ENCODE measurements at places on chromosomes 4 and X.

DNA sequence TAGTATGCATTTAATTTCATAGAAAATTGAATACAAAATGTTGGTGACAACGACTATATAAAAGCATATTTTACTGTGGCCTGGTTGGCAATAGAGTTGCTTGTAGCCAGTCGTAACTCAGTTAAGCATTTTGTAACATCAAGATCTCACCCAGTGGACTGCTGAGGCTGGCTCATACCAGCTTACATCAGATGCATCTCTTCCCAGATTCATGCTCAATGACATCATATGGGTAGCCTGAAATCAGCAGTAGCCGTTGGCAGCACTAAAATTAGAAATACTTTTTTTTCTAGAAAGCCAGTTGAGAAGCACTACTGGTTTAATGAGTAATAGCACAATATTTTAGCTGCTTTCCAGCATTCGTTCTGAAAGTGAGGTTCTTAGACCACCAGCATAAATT lies 341.2 kb downstream of the TECRL start:
- DNase-seq: no peak

DNA sequence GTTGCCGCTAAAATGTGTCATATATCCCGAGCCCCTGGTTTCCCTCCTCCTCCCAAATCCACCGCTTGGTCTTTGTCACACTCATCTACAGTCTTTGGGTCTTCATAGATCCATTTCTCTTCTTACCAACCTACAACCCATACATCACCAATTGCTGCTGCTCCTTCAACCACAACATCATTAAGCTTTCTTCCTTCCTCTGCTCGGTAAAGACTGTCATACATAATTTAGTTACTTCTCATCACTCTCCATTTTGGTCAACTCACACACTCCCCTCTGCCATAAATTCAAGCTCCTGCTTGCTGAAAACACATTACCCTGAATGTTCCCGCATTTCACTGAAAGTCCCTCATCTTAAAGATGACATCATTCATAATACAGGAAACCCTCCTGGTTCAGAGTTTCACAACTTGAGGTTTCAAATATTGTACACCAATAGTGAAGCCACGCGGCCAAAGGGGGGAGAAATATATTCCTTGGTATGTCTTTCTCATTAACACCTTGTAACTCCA lies 1.7 kb upstream of the DCTD start:
- no peak for DNase-seq

DNA sequence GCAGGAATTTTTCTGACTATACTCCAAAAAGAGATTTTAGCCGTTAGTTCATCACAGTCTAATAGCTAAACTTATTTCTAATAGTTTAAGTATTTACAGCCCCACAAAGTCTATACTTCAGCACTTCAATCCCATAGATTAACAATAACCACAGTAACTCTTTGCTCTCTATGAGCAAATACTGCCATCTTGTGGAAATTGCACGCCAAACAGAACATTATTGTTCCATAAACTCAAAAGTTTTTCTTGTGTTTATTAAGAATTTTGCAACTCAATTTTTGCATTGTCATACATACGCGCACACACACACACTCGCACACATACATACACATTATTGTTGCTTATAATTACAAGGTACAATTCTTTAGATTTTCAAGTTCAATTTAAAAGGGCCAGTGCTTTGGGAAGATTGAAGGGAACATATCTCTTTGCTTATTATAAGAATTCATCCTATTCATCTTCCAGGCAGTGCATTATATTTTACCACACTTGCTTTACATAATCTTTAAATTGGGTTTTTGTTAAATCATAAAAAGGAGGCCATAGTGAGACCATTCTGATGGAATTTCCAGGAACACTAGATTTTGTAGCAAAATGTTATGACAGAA lies 63.8 kb upstream of the ATOH1 start:
- no peak for DNase-seq

GRCh38 chr4:57147335-57148060 lies 37.3 kb upstream of the IGFBP7 start:
- DNase-seq: no peak

GRCh38 chrX:134158821-134159512 lies 78.0 kb upstream of the CCDC160 start:
- DNase-seq: no peak

- no peak for DNase-seq
These were observed 137.1 kb downstream of the ZNF518B start for GRCh38 chr4:10320130-10320529.

GRCh38 chr4:83170952-83171399 lies 56.4 kb upstream of the PLAC8 start:
- DNase-seq: no peak

DNA sequence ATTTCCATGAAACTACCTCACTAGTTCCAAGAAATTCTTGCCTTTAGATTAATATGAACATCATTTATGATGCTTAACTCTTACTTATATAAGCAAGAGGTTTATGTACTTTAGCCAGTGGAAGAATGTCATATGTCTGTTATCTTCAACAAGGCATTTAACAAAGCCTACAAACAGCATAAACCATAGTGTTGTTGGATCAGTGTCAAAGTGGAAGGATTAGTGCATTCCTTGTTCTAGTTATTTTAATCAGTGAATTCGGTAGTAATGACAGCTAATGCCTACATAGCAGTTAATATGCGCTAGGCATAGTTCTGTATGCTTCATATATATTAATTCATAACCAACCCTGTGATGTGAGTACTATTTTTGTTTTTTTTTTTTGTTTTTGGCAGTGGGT lies 3.1 kb downstream of the PI4K2B start:
- DNase-seq: no peak

DNA sequence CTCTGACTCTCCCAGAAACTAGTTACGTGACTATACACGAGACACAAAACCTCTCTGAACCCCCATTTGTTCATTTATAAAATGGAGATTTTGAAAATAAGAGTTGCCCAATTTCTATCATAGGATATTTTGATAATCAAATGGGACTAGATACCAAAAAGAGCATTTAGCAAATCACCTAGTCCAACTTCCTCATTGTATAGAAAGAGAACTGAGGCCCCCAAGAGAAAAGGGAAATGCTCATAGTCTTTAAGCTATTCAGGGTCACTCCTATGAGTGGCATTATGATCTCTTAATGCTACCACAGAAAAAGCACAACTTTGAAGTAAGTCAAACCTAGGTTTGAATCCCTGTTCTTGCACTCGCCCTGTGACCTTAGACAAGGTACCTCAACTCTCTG lies 62.7 kb downstream of the BMP15 start:
- DNase-seq: no peak

DNA sequence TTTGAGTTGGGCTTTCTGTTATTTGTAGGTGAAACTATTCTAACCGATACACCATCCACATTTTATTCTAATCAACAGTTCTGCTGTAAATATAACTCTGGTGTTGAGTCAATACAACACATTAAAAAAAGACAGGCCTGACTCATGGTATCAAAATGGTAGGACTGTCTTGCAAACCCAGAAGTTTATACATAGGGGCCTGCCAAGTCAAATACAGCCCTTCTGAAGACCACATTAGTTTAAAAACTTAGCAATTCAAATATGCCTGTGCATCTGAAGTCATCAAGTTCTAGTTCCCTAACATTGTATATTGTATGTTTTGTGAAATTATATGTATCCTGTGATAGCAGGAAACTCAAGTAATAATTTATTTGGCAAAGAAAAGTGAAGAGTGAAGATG lies 24.4 kb upstream of the PDE5A start:
- DNase-seq: no peak

- DNase-seq: no peak
These were observed 4.3 kb upstream of the AGA start for GRCh38 chr4:177446586-177446985.

DNA sequence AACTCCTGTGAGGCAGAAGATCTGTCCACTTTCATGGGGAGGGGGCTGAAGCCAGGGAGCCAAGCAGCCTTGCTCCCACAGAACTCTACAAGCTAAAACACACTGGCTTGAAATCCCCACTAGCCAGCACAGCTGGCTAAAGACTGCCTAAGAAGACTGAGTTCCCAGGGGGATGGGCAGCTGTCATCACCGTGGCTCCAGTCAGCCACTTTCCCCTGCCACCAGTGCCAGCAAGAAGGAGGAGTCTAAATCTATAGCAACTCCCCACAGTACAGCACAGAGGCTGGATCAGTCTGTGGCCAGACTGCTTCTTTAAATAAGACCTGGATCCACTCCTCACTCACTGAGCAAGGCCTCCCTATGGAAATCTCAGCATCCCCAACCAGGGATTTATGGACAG lies 308.6 kb downstream of the FAM47B start:
- DNase-seq: no peak

- DNase-seq: no peak
These were observed 27.4 kb downstream of the GAB1 start for GRCh38 chr4:143364063-143364462.

DNA sequence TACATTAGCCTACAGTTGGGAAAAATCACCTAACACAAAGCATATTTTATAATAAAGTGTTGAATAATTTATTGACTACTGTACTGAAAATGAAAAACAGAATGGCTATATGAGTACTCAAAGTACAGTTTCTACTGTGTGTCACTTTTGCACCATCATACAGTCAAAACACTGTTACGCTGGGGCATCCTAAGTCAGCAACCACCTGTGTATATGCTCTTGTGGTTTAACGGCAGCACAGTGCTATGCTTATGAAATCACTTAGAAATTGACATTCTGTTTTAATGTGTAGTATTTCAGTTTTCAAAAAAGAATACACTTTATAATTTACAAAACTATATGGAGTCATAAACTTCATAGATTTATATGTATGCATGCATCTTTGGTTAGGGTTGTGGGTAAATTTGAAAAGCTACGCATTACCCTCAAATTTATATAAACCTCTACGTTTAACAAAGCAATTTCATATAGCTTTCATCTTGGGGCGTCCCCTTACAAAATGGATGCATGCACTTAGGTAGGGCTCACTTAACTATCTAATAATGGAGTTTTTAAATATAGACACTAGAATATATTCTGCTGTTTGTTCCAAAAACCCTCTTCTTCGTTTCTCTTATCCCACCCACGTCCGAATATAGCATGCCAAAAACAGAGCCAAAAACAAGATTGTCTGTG lies 690 bp upstream of the NEIL3 start:
- DNase-seq: no peak

- DNase-seq: no peak
These were observed 163.0 kb upstream of the TBL1X start for GRCh38 chrX:9301836-9302235.

GRCh38 chrX:40976981-40977380 lies 108.3 kb upstream of the USP9X start:
- no peak for DNase-seq

GRCh38 chr4:119321921-119322687 lies at the start of gene FABP2:
FABP2 (minus strand) TSS chr4:119322138; CDS start chr4:119322102, 36 bp downstream.
- DNase-seq: no peak

DNA sequence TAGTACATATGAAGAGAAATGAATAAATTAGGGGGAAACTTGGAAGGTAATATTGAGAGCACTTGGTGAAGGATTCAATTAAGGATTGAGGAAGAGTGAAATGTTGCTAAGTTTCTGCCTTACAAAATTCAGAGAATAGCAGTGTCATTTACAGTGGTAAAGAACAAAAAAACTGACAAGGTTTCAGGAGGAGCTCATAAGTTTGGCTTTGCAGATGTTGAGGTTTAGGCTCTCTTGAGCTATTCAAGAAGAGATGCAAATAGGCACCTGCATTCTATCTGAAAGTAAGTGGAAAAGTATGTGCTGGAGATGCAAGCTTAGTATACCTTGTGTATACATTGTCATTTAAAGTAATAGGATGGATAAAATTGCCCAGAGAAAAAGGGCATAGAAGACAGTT lies 22.3 kb upstream of the EMCN start:
- DNase-seq: no peak

- no peak for DNase-seq
These were observed 312.0 kb upstream of the ZCCHC13 start for GRCh38 chrX:73992019-73992418.

- no peak for DNase-seq
These were observed 12.2 kb upstream of the NKRF start for GRCh38 chrX:119618439-119618838.

DNA sequence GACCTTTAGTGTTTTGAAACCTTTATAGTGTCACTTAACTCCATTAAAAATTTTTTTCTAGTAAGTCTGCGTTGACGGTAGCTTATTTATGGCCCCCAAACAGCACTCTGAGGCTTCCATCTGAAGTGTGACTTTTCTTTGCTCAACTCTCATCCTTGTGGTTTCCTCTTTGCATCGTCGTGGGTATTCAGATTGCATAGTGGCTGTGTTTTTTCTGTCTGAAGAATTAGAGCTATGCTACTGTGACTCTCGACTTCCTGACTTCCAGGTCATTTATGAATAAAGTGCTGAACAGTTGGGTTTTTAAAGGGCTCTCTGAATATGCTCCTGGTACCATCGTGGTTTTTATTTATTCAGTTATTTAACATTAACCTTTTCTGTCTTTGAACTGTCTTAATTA lies 44.9 kb downstream of the JADE1 start:
- no peak for DNase-seq

DNA sequence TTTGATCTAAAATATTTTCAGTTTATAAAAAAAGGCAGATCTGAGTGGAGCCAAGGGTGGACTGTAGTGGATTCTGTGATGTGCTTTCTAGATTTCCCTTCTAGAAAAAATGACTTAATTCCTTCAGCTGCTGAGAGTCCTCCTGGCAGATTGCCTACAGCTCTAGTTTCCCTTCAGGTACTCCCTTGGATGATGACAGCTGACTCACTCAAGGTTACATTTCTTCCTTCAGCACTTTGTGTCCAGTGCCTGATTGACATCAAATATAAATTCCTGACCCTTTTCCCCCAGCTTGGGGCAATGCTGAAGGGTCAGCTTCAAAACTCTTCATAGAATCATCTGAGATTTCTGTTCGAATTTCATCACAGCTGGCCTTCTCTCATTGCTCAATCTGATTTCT lies 161.7 kb downstream of the EMCN start:
- DNase-seq: no peak

GRCh38 chrX:37921758-37922157 lies 74.4 kb upstream of the DYNLT3 start:
- DNase-seq: no peak

DNA sequence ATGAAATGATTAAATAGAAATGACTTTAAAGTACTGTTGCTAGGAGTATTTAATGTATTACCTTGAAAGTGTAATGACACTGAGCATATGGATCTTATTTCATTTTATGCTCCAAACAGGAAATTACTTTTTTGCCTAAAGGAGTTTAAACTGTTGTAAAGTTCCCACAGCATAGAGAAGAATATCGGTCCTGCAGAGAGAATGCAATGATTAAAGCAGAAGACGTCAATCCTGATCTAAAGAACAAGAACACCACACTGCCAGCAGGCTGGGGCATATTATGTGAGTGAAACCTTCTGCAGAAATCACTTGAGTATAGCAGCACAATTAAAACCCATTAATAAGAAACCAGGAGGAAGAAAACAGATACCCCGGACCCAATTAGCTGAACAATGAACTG lies 72.8 kb upstream of the CAMK2D start:
- no peak for DNase-seq

GRCh38 chr4:173565281-173565680 lies 35.3 kb upstream of the HAND2 start:
- no peak for DNase-seq

DNA sequence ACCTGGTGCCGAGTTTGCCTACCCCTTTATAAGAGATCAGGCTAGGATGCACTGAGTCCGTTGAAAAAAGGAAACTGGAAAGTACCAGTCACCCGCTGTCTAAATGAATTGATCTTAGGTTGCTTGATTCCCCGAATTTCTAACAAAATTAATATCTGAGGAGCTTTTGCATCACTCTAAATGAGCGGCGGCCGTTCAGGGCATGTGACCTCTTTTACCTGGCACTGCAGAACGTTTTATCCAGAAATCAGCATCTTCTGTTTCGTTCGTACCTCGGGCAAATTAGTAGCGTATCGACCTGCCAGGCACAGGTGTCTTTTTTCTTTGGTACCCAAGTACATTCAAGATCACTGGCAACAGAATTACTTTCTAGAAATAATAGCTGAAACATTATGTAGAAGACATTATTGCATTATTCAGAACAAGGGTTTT lies 876 bp downstream of the KLHL2 start:
- no peak for DNase-seq

Measured in glutamatergic neuron (in vitro differentiated cells).